H9 (cell line): ENCODE measurements at places on chromosomes 2 and 18.

- H3K36me3 ChIP-seq = peaks cover 4% of the 10 kb centered on the region; the same call in 1 of the 2 replicates
- no peak overlapping the region for H3K4me3 ChIP-seq
- no peaks in the 10 kb centered on the region for H3K27me3 ChIP-seq
- DNase-seq = no peak
- no peaks in the 10 kb centered on the region for H3K4me1 ChIP-seq
- no peak overlapping the region for H3K27ac ChIP-seq
Measured at GRCh38 chr18:50717563-50717962, 102.3 kb downstream of the MRO start.

- no peak overlapping the region for H3K27ac ChIP-seq
- no peak for DNase-seq
- peaks cover 5% of the 10 kb centered on the region; the same call in 1 of the 2 replicates for H3K4me1 ChIP-seq
- no peak overlapping the region for H3K4me3 ChIP-seq
- no peaks in the 10 kb centered on the region for H3K27me3 ChIP-seq
Measured at GRCh38 chr2:3238951-3239841, 138.4 kb downstream of the EIPR1 start.

DNA sequence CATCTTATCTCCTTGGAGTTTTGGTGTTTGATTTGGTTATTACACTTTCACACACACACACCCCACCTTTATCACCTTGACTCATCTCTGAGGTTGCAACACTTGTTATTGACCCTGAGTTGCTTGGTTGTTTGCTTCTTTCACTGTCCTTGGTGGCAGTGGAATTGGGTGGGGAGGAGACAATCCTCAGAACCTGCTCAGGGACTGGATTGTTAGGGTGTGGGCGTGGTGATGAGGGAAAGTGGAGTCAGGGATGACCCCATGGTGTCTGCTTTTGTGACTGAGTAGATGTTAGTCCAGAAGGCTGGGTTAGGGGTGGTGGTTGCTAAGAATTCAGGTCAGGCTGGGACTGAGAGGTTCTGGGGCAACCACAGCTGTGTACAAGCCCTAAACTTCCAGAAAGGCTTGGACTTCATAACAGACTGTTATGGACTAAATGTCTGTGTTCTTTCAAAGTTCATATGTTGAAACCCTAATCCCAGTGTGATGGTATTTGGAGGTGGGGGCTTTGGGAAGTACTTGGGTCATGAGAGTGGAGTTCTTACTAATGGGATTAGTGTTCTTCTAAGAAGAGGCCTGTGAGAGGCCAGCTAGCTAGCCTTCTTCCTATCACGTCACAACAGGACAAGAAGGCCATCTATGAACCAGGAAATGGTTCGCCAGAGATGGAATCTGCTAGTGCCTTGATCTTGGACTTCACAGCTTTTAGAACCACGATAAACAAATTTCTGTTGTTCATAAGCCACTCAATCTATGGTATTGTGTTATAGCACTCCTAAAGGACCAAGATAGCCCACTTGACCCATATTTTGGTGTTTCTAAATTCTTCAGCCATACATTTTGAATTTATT is 3.4 kb upstream of the DIS3L2 start:
- peaks cover 5% of the 10 kb centered on the region; the same call in 1 of the 2 replicates for H3K4me1 ChIP-seq
- H3K27ac ChIP-seq = no peak overlapping the region
- H3K27me3 ChIP-seq = no peaks in the 10 kb centered on the region
- DNase-seq = no peak

GRCh38 chr2:42800981-42801380 is 8.6 kb upstream of the HAAO start:
- H3K27me3 ChIP-seq = no peaks in the 10 kb centered on the region
- H3K4me3 ChIP-seq = no peak overlapping the region
- H3K36me3 ChIP-seq = peaks cover 4% of the 10 kb centered on the region; the same call in 1 of the 2 replicates
- no peak for DNase-seq
- no peak overlapping the region for H3K27ac ChIP-seq

DNA sequence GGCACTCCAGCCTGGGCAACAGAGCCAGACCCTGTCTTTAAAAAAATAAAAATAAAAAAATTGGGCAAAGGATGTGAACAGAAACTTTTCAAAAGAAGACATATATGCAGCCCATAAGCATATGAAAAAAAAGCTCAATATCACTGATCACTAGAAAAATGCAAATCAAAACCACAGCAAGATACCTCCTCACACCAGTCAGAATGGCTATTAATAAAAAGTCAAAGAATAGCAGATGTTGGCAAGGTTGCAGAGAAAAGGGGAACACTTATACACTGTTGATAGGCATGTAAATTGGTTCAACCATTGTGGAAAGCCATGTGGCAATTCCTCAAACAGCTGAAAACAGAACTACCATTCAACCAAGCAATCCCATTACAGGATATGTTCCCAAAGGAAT is 204.1 kb upstream of the SRD5A2 start:
- H3K27me3 ChIP-seq = no peaks in the 10 kb centered on the region
- H3K36me3 ChIP-seq = peaks cover 14% of the 10 kb centered on the region; the same call in 1 of the 2 replicates
- H3K4me1 ChIP-seq = no peaks in the 10 kb centered on the region
- no peak for DNase-seq
- no peak overlapping the region for H3K4me3 ChIP-seq
- H3K27ac ChIP-seq = no peak overlapping the region
